Neural crest cell (in vitro differentiated cells): ENCODE measurements at places on chromosomes 13 and 19.

GRCh38 chr13:93226065-93226622 lies 463 bp upstream of the GPC6 start:
- DNase-seq, result no peak

DNA sequence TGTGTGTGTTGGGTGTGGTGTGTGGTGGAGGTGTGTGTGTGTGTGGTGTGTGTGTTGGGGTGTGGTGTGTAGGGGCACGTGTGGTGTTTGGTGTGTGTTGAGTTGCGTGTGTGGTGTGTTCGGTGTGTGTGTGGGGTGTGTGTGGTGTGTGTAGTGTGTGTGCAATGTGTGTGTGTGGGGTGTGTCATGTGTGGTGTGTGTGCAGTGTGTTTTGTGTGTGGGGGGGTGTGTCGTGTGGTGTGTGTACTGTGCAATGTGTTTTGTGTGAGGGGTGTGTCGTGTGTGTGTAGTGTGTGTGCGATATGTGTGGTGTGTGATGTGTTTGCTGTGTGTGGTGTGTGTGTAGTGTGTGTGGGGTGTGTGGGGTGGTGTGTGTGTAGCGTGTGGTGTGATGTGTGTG lies 6.0 kb upstream of the KPTN start:
- no peak for DNase-seq

- DNase-seq, result no peak
Measured at GRCh38 chr19:5064896-5065295, 96.0 kb downstream of the KDM4B start.

DNA sequence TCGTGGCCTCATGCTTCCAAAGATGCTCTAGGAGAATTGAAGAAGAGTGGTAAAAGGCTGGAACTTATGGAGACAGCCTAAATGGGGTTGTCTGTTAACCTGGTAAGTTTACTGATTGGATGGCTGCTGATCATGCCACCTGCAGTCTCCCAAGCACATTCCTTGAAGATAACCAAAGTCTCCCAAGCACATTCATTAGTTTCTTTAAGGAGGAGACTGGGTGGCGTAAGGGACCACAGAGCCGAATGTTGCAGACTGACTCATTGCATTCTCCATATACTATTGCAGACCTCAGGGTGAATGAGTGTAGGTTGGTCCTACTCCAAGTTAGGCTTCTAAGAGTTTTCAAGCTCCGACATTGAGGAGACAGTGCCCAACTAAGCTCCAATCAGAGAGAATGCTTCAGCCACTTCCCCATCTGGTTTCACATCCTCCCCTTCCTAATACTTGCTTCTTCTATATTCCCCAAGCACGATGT lies at the start of gene IGFL3:
TSS of gene IGFL3 (minus strand) at position 51 of the 478 bp plus-strand sequence. CDS start at position 12, 39 bp downstream.
- DNase-seq, result no peak

DNA sequence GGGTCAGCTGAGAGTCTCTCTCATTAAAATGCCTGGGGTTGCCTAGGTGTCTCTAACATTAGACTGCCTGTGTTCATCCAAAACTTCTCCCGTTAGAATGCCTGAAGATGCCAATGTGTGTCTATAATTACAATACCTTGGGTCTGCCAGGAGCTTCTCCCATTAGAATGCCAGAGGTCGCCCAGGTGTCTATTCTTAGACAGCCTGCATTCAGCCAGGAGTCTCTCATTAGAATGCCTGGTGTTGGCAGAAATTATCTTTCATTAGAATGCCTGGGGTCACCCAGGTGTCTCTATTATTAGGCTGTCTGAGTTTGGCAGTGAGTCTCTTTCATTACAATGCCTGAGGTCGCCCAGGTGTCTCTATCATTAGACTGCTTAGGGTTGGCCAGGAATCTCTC lies 1560.2 kb downstream of the UQCRFS1 start:
- DNase-seq, result no peak
